Left lung (tissue), 14 donors: ENCODE measurements at places on chromosomes 1 and 21. TPM values are rescaled to one million over a fixed set of nuclear protein-coding genes. Genes with fewer than 3 reads are reported as not detected.

DNA sequence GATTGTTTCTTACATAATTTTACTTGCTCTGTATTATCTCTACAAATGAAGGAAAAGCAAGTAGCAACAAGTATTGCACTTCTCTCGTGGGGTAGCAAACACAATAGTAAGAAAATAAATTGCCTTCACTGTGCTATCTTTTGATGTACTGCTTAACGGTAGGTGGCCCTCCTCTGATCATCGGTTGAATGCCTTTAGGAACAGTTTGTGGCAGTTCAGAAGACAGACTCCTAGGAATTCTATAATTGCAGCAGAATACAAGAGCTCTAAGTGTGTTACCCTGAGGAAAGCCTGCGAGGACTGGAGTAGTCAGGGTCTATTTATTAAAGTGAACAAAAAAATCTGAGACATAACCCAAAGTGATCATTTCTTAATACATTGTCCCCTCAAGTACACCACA lies 1135.9 kb downstream of the KCNT2 start:
- no peak for DNase-seq

DNA sequence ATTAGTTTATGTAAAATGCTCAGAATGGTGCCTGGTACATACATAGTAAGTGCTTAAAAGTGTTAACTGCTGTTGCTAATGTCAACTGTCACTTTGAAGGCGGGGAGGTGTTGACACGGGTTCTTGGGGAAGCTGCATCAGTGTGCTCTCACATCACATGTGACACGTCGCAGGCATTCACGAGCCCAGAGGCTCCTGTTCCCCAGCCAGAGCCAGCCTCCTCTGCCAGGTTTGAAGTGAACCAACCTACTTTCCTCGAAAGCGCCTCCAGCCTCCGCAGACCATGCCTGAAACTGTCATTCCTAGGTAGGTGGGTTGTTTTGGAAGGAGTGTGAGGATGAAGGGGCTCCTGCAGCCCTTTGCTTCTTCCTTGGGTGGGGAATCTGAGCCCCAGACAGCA lies 13.8 kb downstream of the GALNT2 start:
- no peak for DNase-seq

NPPB gene
- not detected for total RNA-seq

GRCh38 chr1:220914283-220915116 lies 35.3 kb downstream of the HLX start:
- no peak for DNase-seq

OR2T8 gene
- not detected for total RNA-seq

DNA sequence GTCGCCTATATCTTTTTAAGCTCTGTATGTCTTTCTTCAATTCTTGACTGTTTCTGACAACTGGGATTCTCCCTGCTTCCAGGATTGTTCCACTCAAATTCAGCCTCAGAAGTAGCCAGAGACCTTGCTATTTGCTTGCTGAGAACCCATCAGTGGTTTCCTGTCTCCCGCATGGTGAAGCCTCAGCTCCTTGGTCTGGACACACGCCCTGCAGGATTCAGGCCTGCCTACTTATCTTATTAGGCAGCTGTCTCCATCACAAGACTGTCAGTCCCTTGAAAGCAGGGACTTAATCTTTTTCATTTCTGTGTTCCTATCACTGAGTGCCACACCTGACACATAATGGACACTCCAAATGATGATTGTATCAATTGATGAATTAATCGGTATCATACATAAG lies 175.3 kb downstream of the PLPP3 start:
- no peak for DNase-seq

DNA sequence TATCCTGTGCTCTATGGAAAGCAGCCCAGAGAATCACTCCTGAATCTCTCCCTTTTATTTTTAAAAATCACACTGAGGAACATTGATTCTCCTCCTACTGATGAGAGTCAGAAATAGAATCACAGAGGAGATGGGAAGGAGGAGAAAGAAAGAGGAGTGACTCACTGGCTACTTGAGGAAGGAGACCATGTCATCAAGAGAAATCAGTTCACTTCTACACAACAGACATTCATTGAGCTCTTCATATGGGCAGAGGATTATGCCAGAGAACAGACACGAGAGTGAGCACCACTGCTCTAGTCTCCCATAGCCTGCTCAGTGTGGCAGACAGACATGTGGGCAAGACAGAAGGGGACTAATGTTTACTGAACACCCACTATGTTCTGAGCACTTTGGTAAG lies 44.2 kb downstream of the RAB3B start:
- DNase-seq = no peak

- no peak for DNase-seq
These were observed 192.4 kb downstream of the HMCN1 start for GRCh38 chr1:185926588-185926987.

SPATA17 gene
- 1.8 TPM for total RNA-seq
